ENCODE measurements at places on chromosomes 2 and 18.

DNA sequence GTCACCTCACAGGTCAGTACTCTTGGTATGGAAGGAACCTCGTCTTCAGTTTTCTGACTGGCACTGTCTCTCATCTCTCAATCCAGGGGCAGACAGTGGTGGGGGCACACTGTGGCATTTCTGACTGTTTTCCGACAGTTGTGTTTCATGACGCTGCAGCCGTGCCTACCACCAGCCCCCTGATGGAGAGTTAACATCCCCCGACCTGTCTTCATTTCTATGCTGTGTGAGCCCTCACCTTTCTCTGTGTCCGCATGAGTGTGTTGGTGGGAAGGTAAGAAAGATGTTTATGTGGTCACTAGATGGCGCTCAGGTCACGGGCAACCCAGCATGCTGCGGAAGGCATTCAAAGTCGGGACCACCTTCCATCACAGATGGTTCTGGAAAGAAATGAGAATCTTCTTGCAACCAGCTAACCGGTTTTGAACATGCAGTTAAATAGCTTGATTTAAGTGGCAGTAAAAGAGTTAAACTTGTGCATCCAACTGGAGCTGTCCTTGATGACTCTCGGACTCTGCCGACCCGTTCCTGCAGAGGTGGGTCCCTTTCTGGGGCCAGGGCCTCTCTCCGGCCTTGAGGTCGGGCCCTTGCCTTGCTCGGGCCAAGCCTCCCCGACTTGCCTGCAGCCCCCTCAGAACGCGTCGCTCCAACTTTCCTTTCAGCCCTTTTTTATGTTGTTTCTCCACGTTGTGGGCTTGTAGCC, 92.4 kb downstream of the DYSF start:
- peak; percentile 6 for DNase-seq

GRCh38 chr2:109232909-109233308, 103.9 kb downstream of the SH3RF3 start:
- DNase-seq: no peak

GRCh38 chr18:59690996-59691395, 6.2 kb downstream of the CCBE1 start:
- no peak for DNase-seq

DNA sequence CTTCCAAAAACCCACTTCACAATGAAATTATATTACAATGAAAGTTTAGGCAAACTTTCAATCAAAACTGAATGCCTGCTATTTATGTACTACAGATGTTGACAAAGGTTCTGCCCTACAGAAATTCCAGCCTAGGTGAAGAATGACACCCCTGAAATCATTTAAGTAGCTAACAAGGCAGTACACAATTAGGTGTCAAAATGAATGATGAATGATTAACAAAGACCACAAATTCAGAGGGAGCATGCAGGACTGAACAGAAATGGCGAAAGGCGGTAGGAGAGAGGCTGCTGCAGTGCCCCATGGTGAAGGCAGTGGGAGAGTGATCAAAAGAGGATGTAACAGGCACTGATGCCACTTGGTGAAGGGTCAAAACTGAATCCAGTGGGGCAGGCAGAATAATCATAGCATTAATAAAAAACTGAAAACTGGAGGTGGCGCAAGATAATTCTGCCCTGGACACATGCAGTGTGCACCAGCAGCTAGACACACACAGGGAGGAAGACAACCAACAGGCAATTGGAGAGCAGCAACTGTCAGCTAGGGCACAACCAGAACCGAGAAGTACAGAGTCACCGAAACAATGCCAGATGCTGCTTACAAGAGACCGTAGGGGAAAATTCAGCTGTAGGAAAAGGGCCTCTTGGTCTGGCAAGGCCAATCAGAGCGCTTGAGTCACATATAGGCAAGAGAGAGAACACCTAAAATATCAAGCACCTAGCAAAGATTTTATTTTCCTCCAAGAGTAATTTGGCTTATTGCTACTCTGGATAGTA, 4.5 kb downstream of the TMEM131 start:
- no peak for DNase-seq

- no peak for DNase-seq
Measured at GRCh38 chr2:151287513-151288250, 1.8 kb downstream of the NMI start.

Data from bone marrow (tissue), 2 donors.